ENCODE measurements at places on chromosomes 11 and 22. TPM values are rescaled to one million over a fixed set of nuclear protein-coding genes. Genes with fewer than 3 reads are reported as not detected.
A peak's percentile ranks its signal among the peaks of the same experiment; 100 is the strongest.

GRCh38 chr22:39543095-39543494 is 10.5 kb upstream of the RPS19BP1 start:
- no peak for DNase-seq

- DNase-seq, result no peak
Observed at GRCh38 chr11:2721210-2721916, 21.6 kb upstream of the KCNQ1OT1 start.

DNA sequence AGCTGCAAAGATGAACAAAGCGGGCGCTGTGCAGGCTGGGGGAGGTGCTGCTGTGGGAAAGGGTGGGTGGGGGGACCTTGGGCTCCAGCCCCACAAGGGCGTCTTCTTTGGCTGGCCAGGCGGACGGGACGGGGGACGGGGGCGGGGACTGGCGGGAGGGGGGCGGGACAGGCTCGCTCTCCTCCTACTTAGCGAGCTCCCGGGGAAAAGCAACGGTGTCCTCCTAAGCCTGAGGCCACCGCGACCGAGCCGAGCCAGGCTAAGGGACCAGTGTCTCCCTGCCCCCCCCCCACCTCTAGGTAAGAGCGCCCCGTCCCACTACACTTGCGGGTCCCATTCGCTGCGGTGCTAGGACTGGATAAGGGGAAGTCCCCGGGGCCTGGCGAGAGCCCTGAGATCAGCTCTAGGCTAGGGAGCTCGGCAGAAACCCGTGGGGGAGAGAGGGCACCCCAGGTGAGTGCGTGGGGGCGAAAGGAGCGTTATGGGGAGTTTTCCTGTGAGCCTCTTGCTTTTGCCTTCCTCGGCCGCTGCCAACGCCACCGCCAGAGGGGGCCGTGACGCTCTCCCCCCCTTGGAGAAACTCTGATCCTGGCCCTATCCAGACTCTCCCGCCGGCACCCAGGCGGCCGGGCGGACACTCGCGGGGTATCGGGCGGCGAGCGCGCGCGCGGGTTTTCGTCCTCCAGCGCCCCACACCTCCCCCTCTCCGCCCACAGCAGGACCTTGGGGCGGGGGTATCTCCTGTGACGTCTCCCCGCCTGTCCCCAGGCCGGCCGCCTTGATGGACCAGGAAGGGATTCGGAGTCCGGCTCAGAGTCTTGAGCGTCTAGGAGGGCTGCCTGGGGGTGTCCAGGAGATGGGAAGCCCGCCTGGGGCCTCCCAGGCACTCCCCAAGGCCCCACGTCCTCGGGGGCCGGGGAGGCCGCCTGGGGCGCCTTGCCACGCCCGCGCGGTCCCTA is at the start of gene PHLDB1:
PHLDB1 (plus strand) TSS at position 215 of the 959 bp plus-strand sequence. CDS start 6,222 bp downstream, outside the sequence.
- peak; percentile 82 for DNase-seq

GRCh38 chr11:8715501-8715900 is 32.9 kb downstream of the RPL27A start:
- DNase-seq, result no peak

DNA sequence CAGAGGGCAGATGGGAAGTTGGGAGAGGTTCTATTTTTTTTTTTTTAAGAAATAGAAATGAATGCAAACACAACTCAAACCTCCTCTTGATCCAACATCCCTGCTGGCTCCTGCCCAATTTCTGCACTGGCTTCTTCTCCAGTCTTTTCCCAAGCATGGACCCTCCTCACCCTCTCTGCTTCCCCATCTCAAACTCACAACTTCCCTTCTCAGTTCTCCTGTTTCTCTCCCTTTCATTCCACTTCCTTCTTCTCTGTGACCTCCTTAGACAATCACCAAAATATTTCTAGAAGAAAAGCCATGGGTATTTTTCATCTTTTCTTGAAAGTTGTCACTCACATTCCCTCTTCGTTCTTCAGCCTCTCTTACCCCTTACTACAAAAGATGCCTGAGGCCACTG is 85.2 kb upstream of the VPREB1 start:
- no peak for DNase-seq

- DNase-seq, result no peak
Observed at GRCh38 chr11:31512117-31512516, 2.5 kb downstream of the ELP4 start.

GRCh38 chr11:88122956-88123355 is 52.3 kb downstream of the RAB38 start:
- no peak for DNase-seq

DNA sequence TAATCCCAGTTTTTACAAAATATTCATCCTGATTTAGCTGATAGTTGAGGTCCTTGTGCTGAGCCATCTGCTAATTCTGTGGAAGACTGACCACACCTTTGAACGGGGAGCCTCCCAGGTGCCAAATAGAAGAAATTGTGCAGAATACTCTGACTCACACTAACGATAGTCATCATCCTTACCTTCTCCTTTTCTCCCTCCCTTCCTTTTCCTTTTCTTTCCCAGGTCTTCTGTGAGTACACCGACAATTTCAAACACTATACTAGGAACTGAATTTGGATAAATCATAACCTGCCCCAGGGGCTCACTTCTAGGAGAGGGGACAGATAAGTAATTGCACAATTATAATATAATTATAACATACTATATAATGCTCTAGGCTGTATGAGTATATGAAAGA is 73.1 kb upstream of the CTSC start:
- DNase-seq, result no peak

The CCND1 gene
- total RNA-seq, result 160 TPM

The PES1 gene
- 23.1 TPM for total RNA-seq

DNA sequence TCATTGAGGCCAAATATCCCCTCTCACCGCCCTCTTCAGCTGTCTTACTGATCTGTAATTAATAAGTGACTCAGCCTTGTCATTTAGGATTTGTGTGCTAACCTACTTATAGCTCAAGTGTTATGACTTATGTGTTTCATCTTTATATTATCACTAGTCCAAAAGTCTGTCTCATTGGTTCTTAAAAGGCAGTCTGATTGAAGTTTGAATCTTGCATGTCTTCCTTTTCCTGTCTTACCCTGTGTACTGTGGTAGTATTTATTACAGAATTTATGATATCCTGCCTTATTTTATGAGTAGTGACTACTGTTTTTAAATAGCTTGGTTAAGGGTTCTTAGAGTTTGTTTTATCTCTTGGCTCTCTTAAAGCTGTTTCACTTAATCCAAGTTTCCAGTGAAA is 6.3 kb downstream of the DEPDC7 start:
- DNase-seq, result no peak

DNA sequence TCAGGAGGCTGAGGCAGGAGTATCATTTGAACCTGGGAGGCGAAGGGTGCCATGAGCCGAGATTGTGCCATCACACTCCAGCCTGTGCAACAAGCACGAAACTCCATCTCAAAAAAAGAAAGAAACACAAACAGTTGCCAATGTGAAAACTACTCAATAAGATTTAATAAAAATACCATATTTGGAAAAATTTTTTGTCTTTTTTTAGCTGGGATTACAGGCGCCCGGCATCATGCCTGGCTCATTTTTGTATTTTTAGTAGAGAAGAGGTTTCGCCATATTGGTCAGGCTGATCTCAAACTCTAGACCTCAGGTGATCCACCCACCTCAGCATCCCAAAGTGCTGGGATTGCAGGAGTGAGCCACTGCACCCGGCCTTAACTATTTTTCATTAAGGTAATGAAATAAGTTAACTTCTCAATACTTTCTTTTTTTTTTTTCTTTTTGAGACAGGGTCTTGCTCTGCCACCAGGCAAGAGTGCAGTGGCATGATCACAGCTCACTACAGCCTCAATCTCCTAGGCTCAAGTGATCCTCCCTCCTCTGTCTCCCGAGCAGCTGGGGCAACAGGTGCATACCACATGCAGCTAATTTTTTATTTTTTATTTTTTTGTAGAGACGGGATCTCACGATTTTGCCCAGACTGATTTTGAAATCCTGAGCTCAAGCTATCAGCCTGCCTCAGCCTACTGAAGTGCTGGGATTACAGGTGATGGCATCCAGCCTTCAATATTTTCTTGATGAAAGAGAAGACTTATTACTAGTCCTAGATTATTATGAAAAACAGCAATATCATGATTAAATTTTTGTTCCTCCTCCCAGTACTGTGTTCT is 4746.2 kb upstream of the OR11H1 start:
- no peak for DNase-seq

The KRTAP5-2 gene
- total RNA-seq, result not detected

DNA sequence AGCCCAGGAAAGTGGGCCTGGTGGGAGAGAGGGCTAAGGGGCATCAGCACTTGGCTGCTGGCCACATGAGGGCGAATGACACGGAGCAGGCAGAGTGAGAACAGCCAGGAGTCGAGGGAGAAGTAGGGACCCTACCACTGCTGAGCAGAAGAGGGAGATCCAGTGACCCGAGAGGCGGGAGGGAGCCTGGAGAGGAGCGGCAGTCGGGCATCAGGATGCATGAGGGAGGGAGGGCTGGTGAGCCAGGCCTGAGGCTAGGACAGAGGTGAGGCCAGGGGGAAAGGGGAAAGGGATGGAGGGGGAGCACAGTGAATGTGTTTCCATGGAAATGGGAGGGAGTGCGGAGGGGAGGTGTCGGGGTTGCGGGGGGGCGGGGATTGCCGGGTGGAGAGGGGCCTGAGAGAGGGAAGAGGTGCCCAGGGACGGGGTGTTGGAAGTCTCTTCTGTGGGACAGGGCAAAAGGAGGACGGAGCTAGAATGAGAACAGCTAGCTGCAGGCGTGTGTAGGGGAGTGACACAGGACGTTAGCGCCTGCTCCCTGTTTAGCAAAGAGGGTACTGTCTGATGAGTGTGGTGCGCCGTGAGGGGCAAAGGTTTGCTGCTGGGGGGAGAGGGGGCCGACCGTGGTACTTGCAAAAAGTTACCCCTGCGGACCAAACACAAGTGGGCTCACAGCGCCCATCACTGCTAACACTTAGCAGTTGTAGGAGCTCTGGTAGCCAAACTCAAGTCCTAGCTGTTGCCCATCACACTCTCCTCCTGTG is 37.1 kb upstream of the WNT11 start:
- no peak for DNase-seq

GRCh38 chr11:65778901-65779668 is 1.7 kb downstream of the AP5B1 start:
- DNase-seq, result no peak

DNA sequence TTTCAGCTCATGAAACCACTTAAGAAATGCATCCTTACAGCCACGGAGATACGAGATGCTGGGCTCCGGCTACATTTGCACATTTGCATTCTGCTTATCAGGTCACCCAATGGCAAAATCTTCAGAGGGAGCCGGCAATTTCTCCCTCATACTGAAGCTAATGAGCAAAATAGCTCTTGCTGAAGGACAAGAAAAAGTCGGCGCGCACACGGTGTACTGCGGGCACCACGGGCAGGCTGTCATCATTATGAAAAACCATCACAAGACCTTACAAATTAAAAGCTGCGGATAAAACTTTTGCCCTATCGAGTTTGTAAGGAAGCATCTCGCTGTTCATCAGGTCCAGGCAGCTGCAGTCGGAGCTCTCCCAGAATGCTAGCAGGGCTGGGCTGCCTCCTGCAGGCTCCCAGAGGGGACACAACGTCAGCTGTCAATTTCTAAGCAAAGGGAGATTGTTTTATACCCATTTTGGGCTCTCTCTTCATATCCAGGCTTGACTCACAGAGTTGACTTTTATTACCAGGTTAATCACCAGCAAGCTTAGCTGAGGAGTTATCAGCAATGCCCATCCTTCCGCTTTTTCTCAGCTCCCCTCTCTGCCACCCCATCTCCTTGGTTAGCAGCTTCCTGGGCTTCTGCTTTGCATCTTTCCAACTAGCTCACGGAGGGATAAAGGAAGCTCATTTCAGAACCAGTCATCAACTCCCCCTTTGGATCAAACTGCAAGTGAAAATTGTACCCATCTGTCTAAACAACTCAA is 375.1 kb downstream of the OPCML start:
- no peak for DNase-seq

- DNase-seq, result no peak
Observed at GRCh38 chr22:30827646-30828045, 133.0 kb downstream of the OSBP2 start.

GRCh38 chr11:91967691-91968045 is 256.9 kb upstream of the FAT3 start:
- no peak for DNase-seq

The MAP6 gene
- 5.7 TPM for total RNA-seq

- no peak for DNase-seq
Observed at GRCh38 chr11:64027651-64028397, 7.9 kb upstream of the FLRT1 start.

GRCh38 chr11:57434640-57435546 is 8.0 kb upstream of the SLC43A3 start:
- DNase-seq, result no peak

DNA sequence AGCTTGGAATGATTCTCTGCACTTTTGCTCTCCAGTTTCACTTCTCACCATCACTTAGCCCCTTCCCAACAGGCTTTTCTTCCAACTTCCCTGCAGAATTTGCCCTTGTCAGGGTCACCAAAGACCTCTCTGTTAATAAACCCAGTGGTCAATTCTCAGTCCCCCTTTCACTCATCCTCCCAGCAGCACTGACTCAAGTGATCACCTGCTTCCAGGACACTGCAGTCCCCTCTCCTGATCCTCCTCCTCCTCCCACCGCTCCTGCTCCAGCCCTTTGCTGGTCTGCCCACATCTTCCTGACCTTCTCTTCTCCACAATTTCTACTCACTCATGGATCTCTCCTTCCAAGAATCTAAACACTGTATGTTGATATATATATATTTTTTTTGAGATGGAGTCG is 57.9 kb downstream of the SHISAL1 start:
- DNase-seq, result no peak

The IL17RA gene
- 7.6 TPM for total RNA-seq

DNA sequence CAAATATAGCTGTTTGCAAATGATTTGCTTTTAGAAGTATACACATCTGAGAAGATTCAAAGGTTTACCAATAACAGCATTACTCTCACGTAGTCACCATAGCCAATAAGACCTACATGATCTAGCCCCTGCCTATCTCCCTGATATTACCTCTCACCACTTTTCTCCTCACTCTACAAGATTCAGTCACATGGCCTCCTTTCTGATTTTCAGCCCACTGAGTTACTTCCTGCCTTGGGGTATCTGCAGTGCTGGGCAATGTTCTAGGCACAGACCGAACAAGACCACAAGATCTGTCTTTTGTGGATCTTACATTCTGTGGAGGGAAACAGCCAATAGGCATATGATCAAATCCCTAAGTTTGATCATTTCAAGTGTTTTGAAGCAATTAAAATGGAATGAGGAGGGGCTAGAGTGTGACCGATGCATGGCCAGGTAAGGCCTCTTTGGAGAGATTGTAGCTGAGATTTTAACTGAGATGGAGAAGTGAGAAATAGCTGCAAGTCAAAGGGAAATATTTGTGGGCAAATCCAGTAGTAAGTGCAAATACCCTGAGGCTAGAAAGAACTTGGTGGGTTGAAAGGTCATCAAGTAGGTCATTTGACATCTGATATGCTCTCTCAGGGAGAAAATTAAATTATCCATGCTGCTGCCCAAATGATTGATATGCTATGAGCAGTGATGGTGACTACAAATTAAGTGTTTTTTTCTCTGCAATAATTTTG is 43.1 kb downstream of the ARL14EP start:
- DNase-seq, result no peak

Data from left ventricle myocardium inferior (tissue), 1 donor.